ENCODE measurements at places on chromosomes 16 and 17. TPM values are rescaled to one million over a fixed set of nuclear protein-coding genes. Genes with fewer than 3 reads are reported as not detected.

TAC4 gene
- not detected for total RNA-seq

SSH2 gene
- 32.4 TPM for total RNA-seq

DNA sequence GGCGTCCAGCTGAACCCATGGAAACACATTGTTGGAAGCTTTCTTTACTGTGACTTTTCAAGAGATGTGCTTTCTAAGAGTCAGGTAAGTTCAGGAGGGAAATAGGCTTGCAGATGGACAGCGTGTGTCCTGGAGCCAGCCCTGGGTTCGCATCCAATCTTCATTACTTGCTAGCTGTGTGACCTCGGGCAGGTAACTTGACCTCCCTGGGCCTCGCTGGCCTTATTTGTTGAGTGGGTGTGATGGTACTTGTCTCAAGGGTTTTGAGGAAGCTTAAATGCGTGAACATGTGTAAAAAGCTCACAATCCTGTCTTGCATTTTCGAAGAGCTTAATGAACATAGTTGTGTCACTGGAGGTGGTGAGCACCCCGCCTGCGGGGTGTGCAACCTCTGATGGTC is 11.8 kb downstream of the ADGRG1 start:
- no peak for DNase-seq

DNA sequence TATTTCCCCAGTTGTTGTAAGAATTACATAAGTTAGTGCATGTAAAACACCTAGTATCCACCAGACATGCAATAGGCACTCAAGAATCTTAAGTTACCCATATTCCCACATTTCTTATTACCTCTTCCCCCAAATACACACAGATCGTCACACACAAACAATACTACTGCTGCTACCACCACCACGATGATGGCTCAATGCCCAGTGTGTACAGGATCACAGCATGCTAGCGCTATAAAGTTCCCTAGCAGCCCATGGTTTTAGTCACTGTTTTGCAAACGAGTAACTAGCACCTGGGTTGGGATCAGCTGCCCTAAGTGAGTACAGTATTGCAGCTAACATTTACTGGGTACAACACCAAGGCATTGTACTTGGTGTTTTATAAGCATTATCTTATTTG is 411.7 kb downstream of the UTP18 start:
- no peak for DNase-seq

DNA sequence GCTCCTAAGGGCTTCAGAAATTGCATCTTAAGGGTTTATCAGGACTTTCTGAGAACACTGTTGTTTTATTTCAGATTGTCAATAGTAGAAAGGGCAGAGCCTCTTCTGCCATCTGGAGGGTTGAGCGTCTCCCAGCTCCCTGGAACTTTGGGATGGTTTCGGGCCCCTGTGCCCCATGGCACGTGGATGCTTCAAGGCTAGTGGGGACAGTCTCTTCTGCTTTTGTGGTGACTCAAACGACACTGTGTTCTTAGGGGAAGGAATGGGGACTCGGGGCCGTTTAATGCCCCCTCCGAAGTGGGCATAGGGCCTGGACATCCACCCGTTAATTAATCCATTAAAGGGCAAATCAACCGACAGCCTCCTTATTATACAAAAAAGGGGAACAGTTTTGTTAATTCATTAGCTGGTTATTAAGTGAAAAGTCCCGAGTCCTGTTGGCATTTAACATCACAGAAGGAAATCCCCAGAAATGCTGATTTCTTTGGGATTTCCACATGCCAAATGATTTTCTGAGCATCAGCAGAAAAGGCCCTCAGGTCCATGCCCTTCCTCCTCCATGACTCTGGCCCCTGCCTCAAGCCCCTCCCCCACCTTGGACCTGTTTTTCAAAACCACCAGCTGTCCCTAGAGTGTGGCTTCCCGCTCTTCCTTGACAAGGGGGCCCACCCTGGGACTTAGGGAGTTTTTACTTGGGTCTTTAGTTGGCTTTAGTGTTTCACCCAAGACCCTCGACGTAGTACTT is 68.7 kb downstream of the ARSG start:
- DNase-seq = no peak

WSCD1 gene
- total RNA-seq = 12.8 TPM

DNA sequence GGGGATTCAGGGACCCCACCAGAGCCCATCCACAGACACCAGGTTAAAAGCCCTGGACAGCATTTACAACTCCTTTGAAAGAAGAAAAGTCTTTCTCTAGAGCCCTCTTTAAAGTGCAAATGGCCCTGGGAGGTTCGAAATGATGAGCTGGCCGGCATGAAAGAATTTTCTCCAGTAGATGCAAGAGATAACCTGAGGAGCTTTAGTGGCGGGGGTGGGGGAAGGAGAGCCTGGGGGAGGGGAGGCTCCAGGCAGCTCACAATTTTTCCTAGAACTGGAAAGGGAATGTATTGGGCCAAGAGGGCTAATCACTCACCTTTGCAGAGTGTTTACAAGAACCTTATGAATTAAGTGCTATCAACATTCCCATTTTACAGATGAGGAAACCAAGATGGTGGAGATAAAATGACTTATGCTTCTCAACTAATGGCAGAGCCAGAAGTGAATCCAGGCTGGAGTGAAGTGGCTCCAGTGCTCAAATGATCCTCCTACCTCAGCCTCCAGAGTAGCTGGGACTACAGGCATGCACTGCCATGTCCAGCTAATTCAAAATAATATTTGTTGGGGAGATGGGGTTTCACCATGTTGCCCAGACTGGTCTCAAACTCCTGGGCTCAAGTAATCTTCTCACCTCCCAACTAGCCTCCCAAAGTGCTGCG is 4.2 kb upstream of the CDH1 start:
- no peak for DNase-seq

DNA sequence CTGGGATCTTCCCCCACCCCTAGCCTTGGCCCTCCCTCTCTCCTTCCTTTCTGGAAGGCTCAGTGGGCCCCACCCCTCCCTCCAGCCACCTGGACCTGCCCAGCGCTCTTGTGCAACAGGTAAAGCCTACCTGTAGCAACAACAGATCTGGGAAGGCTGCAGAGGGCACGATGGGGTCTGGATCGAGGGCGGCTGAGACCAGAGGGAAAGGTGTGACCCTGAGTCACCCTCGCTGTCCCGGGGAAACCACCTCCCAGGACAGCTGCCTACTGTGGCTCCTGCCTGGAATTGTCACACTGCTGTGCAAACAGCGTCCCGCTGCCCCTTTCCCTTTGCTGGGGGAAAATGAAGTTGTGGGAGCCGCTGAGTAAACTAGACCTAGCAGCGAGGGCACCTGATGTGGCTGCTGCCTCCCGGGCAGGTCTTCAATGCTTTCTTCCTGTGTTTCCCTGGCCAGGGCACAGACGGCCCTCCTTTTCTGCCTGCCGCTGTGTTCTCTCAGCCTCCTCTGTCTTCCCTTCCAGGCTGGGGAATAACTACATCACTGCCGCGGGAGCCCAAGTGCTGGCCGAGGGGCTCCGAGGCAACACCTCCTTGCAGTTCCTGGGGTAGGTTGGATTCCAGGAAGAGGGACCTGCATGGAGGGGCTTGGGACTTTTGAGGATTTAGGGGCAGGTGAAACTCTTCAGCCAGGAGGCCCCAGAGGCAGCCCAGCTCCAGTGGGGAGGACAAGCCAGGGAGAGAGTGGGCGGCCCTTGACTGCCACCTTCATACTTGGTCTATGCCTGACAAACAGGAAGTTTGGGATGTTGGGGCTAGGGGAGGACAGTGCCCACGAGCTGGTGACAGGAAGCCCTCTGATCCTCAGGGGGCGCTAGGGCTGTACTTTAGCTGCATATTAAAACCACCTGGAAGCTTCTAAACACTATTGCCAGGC is 22.2 kb upstream of the CYLD start:
- no peak for DNase-seq

CPNE2 gene
- 43.0 TPM for total RNA-seq

DNA sequence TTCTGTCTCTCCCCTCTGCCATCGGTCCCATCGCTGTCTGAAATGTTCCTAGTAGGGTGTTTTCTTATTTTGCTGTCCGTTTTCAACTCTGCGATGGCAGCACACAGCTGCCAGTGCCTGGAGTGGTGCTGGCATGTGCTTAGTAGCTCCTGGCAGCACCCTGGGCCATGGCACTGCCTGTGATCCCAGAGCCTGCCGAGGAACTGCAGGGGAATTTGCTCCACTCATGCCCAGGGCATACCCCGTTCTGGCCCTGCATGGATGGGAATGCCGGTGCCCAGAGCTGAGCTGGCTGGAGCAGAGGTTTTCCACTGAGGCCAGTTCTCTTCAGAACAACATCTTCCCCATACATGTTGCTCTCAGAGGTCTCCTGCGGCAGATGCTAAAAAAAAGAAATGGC is 43.1 kb downstream of the GPT2 start:
- DNase-seq = no peak

GRCh38 chr17:42361781-42362186 is 26.5 kb downstream of the STAT3 start:
- DNase-seq = no peak

DNA sequence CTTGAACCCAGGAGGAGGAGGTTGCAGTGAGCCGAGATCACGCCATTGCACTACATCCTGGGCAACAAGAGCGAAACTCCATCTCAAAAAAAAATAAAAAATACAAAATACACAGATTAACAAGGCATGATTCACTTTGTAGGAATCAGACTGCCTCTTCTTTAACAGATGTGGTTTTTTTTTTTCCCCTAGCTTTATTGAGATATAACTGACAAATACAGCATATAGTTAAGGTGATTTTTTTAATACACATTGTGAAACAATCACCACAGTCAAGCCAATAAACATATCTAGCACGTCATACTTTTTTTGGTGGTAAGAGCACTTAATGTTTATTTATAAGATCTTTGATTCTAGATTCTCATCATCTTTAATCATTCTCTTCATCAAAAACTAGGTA is 87.8 kb downstream of the SPAG9 start:
- peak; percentile 29 for DNase-seq

GRCh38 chr16:88785106-88785924 is at the start of gene PIEZO1:
Gene PIEZO1 (minus strand): TSS chr16:88785220. CDS start chr16:88784964, 256 bp downstream.
- peak; percentile 70 for DNase-seq

TRPV3 gene
- total RNA-seq = 1.8 TPM

GRCh38 chr16:4767872-4768548 is 1.0 kb upstream of the ZNF500 start:
- DNase-seq = peak; percentile 26

SMTNL2 gene
- total RNA-seq = 176 TPM

Data from cardiac muscle cell (in vitro differentiated cells and primary cell).